Renal cortical epithelial cell (primary cell): ENCODE measurements at places on chromosomes 4 and X. TPM values are rescaled to one million over a fixed set of nuclear protein-coding genes. Genes with fewer than 3 reads are reported as not detected.
A peak's percentile ranks its signal among the peaks of the same experiment; 100 is the strongest.

IRS4 gene
- not detected in 2 replicates for total RNA-seq

GK2 gene
- total RNA-seq: not detected in 2 replicates

DNA sequence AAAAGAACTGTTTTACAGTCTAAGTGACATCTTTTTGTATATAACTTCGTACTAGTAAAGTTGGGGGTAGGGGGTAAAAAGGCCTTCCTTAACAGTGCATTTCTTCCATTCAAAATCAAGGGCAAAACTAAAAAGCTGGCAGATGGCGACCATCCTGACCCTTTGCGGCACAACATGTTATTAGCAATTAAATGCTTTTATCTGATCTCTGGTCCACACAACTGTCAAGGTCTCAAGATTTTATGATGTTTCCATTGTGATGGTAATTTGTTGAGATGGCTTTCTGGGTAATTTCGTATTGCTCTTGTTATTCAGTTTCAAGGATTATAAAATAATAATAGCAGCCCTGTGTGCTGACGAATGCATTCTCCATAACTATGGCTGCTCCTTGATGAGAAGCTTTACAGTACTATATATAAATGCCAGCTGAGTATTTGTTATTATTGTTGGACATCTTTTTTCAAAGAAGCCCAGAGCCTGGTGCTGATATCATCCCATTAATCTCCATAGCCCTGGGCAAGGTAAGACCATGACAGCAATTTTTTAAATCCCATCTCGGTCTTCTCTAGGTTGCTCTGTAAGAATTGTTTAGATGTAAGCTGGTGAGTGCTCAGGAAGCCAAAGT is 89.5 kb downstream of the CBR4 start:
- no peak for DNase-seq

- DNase-seq: no peak
These were observed 12.3 kb downstream of the LEF1 start for GRCh38 chr4:108156391-108156790.

DNA sequence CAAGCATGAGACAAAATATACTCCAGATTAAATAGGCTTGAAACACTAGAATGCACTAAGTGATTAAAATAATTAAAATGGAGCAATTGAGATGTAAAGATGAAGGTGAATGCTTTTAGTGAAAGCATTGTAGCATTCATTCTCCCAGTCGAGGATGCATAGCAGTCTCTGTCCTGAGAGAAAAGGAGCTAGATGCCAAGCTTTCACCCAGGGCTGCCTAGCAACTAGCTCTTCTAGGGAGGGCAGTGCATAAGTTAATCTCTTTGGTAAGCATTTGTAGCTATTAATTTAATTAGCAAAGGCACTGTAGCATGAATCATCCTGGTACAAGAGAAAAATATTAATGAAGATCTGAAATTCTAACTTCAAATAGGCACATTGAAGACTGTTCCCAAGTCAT is 1014.8 kb downstream of the C4orf33 start:
- no peak for DNase-seq

DNA sequence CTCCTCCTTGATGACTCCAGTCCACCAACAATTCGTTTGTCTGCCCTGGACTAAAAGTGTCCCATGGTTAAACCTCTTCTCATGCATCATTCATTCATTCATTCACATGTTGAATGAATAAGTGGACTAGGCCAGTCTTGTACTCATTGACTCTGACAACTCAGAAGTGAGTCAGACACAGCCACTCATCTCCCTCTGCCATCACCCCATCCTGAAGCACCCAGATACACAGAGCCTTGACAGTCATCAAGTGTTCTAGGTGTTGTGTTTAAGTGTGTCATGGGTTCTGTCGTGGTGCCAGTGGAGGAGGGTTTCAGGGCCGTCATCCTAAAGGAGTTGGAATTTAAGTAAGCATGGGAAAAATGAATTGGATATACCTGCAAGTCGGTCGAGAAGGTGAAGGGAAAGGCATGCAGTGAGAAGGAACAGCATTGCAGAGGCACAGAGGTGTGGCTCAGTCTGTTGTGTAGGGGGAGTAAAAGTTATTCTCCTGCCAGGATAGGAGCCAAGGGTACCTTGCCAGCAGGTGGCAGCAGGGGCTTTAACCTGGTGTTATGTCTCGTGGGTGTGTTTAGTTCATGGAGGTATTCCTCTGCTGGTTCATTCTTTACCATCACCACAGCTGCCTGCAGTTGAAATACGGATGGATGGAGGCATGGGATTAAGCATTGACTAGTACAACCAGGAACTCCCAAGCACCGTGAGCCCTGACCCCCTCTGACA is 18.3 kb downstream of the MAGED2 start:
- no peak for DNase-seq

DUSP9 gene
- 1.1 TPM in 1 of 2 replicates, not detected in the other for total RNA-seq

DNA sequence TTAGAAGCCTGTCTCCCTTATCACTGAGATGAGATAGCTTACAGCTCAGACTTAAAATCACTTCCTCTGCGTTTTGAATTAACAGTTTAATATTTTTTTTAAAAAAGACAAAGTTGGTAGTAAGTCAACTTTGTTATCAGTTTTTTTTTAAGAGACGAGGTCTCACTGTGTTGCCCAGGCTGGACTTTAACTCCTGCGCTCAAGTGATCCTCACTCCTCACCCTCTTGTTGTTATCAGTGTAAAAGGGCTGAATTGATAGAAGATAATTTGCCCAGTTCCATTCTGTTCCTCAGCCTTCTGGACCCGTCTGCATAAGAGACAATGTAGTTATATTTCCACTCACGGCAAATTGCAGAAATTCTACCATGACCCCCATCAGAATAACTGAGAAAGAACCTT is 245.4 kb downstream of the DCTD start:
- no peak for DNase-seq

- DNase-seq: no peak
These were observed 111.7 kb downstream of the CDKL5 start for GRCh38 chrX:18537068-18537467.

NLGN4X gene
- total RNA-seq: under 0.01 and 0.94 TPM in 2 replicates

DNA sequence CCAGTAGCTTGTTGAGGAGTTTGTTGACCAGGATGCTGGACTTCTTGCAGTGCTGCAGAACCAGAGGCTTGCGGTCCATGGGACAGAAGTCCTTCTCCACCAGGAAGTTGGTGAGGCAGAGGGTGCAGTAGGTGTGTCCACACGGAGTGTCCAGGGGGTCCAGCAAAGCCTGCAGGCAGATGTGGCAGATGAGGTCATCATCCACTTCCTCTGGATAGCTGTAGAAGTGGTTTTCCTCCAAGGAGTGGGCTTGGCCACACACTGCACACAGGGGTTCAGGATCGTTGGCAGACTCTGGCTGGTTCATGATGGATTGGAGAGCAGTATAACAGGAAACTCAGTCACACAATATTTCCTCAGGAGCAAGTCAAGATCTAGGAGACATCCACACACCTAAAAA is 17.6 kb downstream of the LNX1 start:
- DNase-seq: no peak

- no peak for DNase-seq
These were observed 381.4 kb downstream of the BCOR start for GRCh38 chrX:39716401-39716800.

- DNase-seq: no peak
These were observed 193.5 kb upstream of the AMOT start for GRCh38 chrX:113033966-113034680.

MXRA5 gene
- 0.17 and 6.0 TPM in 2 replicates for total RNA-seq

- DNase-seq: peak; percentile 15
These were observed 457.4 kb downstream of the CENPC start for GRCh38 chr4:67087897-67088296.

GRCh38 chr4:122687531-122688061 is 44.9 kb upstream of the BBS12 start:
- no peak for DNase-seq

- no peak for DNase-seq
These were observed 56.6 kb upstream of the SCOC start for GRCh38 chr4:140316799-140317198.

NLGN3 gene
- 0.15 TPM in 1 of 2 replicates, not detected in the other for total RNA-seq
